Esophagus muscularis mucosa (tissue), 4 donors: ENCODE measurements at places on chromosomes 1 and 21. TPM values are rescaled to one million over a fixed set of nuclear protein-coding genes. Genes with fewer than 3 reads are reported as not detected.

DNA sequence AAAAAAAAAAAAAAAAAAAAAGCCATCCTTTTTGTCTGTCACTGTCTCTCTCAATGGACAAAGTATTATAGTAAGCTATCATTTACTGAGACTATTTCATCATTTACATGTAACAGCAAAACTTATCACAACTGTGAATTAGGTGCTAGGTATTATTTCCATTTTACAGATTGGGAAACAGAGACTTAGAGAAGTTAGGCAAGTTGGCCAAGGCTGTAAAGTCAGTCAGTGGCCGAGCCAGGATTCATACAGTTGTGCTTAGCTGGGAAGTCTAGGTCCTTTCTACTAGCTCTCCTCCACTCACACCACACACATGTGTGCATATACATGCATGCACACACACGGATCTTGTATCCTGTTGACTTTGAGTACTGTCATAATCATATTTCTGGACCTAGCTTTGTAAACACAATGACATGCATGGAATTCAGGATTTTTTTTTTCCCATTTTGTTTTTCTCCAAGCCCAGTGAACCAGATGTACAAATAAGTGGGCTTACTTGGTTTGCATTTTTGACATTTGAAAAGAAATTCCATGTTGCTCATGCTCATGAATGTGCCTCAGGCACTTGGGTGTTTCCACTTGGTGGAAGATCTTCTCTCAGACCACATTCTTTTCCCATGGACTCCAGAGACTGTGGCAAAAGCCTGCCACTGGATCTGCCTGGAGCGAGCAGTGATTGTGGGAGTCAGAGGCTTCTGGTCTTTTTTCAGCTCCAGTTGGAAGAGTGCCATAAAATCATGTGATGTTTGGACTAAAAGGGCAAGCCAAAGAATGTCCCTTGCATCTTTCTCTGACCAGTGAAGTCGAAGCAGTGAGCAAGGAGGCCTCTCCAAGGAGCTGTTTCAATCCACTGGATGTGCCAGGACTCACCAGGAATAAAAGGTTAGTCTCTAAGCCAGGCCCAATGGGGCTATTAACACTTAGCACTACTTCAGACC is 61.7 kb upstream of the DNAJC6 start:
- H3K36me3 ChIP-seq: no peaks in the 10 kb centered on the region
- H3K4me1 ChIP-seq: no peaks in the 10 kb centered on the region
- no peaks in the 10 kb centered on the region for H3K27me3 ChIP-seq
- H3K4me3 ChIP-seq: no peak overlapping the region
- peak; percentile 55 for DNase-seq

DNA sequence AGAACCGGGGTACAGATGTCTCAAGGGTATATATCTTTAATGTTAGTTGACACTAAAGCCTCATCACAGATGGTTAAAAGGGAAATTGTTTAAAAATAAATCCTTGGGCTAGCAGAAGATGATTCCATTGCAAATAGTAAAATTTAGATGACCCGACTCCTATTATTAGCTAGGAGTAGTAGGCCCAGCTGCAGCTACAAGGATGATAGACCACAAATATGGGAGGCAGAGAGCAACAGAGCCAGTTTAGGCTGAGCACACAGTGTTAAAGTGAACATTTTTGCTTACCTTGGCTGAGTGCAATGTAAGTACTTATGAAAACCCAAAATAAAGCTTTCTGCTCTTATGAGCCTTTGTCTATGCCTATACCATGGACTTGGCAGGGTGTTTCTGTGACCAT is 100.5 kb upstream of the COL11A1 start:
- no peaks in the 10 kb centered on the region for H3K4me1 ChIP-seq
- no peak overlapping the region for H3K27ac ChIP-seq
- no peak for DNase-seq
- no peaks in the 10 kb centered on the region for H3K27me3 ChIP-seq

DNA sequence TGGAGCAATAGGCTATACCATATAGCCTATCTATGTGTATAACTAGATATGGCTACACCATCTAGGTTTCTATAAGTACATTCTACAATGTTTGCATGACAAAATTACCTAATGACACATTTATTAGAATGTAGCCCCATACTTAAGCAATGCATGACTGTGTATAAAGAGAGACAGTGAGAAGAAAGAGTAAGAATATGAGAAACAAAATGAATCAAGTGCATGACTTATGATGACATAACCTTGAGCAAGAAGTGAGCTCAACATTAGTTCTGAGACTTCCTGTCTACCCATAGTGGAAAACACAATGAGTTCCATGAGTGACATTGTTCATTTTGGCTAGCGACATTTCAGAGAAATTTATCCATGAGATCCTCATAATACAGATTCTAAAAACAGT is 10.1 kb downstream of the SLC44A5 start:
- peaks cover 3% of the 10 kb centered on the region for H3K27me3 ChIP-seq
- DNase-seq: no peak
- H3K27ac ChIP-seq: no peak overlapping the region
- H3K4me3 ChIP-seq: no peak overlapping the region

- H3K27ac ChIP-seq: no peak overlapping the region
- no peak for DNase-seq
- H3K4me3 ChIP-seq: no peak overlapping the region
- no peaks in the 10 kb centered on the region for H3K27me3 ChIP-seq
Observed at GRCh38 chr1:216090556-216090955, 332.7 kb downstream of the USH2A start.

DNA sequence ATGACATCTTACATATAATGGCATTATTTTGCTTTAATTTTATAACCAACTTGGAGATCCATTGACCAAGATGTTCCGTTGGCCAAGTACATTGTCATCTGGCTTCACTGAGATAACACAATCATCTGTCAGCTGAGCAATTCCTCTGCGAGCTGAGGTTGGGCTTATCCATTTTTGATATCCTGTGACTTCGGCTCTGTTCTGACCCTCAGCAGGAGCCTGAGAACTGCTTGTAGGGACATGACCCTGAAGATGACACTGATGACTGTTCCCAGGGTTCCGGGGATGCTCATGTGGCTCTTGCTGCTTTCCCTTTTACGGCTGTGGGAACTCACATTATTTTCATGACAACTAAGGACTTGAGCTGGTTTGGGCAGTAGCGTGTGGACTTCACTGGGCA is 51.2 kb downstream of the TLR5 start:
- DNase-seq: no peak
- H3K27ac ChIP-seq: no peak overlapping the region
- H3K27me3 ChIP-seq: no peaks in the 10 kb centered on the region
- H3K4me1 ChIP-seq: peaks cover 33% of the 10 kb centered on the region
- H3K36me3 ChIP-seq: no peaks in the 10 kb centered on the region
- H3K4me3 ChIP-seq: no peak overlapping the region

DNA sequence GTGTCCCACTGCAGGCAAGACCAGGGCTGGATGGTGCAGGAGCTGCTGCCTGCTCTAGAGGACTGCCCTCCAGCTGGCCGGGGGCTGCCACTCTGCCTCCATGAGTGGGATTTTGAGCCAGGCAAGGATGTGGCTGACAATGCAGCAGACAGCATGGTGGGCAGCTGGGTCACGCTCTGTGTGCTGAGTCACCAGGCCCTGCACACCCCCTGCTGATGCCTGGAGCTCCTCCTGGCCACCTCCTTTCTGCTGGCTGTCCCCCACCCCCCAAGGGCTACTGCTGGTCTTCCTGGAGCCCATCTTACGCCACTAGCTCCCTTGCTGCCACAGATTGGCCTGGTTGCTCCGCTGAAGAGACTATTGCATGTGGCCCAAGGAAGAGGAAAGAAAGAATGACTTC is 3.9 kb upstream of the ZSCAN20 start:
- no peak overlapping the region for H3K27ac ChIP-seq
- H3K36me3 ChIP-seq: no peaks in the 10 kb centered on the region
- no peak for DNase-seq
- H3K27me3 ChIP-seq: no peaks in the 10 kb centered on the region

DNA sequence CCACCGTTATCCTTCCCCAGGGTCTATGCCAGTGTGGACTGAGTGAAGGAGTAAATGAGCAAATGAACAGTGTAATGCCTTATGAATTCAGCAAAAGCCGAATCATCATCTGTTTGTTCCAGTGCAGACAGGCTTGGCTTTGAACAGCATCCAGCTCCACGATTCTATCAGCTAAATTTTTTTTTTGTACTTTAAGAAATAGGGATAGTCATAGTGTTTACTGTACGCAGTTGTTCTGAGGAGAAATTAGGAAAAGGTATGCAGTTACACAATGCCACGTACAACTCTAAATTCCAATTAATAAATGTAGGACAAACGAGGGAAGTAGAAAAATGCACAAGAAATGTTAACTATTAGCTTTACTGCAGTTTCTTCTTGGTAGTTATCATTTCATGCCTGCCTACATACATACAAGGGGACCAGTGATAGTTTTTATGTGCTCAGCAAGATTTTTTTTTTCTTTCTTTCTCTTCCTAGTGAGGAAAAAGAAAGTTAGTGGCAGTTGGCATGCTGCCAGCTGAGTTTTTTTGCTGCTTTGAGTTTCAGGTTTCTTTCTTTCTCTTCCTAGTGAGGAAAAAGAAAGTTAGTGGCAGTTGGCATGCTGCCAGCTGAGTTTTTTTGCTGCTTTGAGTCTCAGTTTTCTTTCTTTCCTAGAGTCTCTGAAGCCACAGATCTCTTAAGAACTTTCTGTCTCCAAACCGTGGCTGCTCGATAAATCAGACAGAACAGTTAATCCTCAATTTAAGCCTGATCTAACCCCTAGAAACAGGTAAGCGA is at the start of gene IFI44L:
Gene IFI44L, plus strand, starts transcription at position 646 of the 777 bp plus-strand sequence. CDS start 7,468 bp downstream, outside the sequence.
- H3K27ac ChIP-seq: peak within 1 kb of the TSS; percentile 59
- no peaks in the 10 kb centered on the region for H3K27me3 ChIP-seq
- DNase-seq: no peak
- H3K4me1 ChIP-seq: peaks cover 34% of the 10 kb centered on the region

GRCh38 chr1:10935724-10936123 is 76.7 kb upstream of the TARDBP start:
- DNase-seq: no peak
- no peak overlapping the region for H3K4me3 ChIP-seq
- no peaks in the 10 kb centered on the region for H3K36me3 ChIP-seq
- H3K27ac ChIP-seq: no peak overlapping the region
- H3K4me1 ChIP-seq: no peaks in the 10 kb centered on the region

- H3K36me3 ChIP-seq: no peaks in the 10 kb centered on the region
- no peaks in the 10 kb centered on the region for H3K27me3 ChIP-seq
- H3K4me3 ChIP-seq: no peak overlapping the region
- peak overlapping the region; percentile 5 for H3K27ac ChIP-seq
Observed at GRCh38 chr1:116504308-116505156, 66.3 kb downstream of the CD58 start.

GRCh38 chr21:17081193-17081592 is 431.6 kb upstream of the CXADR start:
- no peak overlapping the region for H3K4me3 ChIP-seq
- no peak overlapping the region for H3K27ac ChIP-seq
- DNase-seq: no peak

DNA sequence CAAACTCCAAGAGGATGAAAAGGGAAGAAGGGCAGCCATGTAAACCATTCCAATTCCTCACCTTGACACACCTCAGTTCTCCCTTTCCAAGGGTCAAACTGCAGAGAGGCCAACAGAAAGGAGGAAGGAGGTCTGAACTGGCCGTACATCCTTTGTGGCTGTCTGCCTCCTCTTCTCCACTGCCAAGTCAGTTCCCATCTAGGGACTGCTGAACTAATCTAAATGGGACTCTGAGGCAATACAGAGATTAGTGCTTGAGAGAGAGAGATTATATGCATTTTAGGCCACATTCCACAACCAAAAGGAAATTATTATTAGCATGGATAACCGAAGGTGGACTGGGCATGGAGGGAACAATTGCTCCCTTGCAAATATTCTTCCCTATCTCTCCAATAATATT is 2.7 kb downstream of the ARHGEF11 start:
- no peaks in the 10 kb centered on the region for H3K27me3 ChIP-seq
- H3K4me1 ChIP-seq: peaks cover 66% of the 10 kb centered on the region
- DNase-seq: no peak

DNA sequence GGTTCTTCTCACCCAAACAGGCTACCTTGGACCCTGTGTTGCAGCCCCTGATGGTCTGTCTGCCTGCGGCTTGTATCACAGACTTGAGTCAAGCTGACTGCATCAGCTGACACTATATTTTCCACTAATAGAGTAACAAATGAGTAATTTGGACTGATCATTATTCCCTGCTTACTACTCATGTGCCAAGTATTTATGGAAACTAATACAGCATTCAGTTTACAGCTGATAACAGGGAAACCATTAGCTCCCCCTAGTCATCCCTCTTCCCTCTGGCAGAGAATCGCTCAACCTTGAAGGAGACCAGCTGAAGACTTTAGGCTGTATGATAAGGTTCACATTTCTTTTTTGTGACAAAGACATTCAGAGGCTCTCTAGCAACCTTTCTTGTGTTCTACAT is 116.6 kb upstream of the SYT6 start:
- H3K4me3 ChIP-seq: no peak overlapping the region
- DNase-seq: no peak
- H3K4me1 ChIP-seq: no peaks in the 10 kb centered on the region
- no peak overlapping the region for H3K27ac ChIP-seq
- no peaks in the 10 kb centered on the region for H3K36me3 ChIP-seq

DNA sequence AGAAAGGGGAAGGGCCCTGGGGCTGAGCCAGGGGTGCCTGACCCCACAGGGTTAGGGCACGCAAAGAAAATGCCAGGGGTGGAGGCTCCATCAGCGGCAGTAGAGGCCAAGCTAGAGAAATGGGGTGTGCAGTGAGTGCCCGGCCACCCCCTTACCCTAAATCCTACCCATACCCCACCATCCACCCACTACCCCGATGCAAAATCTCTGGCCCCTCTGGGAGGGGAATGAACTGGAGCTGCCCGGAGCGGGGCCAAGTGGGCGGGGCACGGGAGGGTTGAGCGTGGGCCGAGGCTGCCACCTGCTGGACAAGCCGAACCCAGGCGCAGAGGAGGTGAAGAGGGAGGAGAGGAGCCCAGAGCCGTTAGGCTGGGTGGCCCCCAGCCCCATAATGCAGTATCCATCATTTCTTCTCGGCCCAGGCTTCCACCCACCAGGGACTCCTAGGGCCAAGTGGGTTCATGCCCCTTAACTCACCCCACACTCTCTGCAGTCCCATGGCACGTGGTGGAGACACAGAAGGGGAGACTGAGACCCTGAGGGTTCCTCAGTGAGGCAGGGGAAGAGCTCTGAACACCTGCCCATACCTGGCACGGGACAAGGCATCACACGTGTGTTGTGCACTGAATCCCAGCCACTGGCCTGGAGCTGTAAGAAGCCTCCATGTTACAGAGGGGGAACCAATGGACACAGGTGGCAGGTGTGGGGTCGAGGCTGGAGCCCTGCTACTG is 1.4 kb upstream of the C1QC start:
- no peak overlapping the region for H3K4me3 ChIP-seq
- DNase-seq: peak; percentile 96
- peaks cover 46% of the 10 kb centered on the region for H3K27me3 ChIP-seq
- H3K36me3 ChIP-seq: no peaks in the 10 kb centered on the region
- peaks cover 6% of the 10 kb centered on the region for H3K4me1 ChIP-seq

DNA sequence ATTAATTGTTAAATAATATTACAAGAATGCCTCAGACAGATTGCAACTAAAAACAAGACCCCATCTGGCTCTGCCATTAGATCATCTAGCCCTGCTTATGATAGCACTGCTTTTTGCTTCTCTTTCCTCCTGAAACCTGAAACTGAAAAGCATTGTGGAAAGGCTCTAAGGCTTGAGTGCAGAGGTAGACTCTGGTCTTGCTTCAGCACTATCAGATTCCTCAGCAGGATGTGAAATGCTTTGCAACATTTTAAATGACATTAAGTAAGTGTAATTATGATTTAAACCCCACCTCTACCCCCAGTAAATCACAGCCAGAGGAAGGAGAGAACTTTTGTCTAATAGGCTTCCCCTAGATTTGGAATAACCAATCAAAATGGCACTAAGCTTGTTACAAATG is 32.9 kb downstream of the PHC2 start:
- DNase-seq: no peak
- no peaks in the 10 kb centered on the region for H3K27me3 ChIP-seq
- H3K36me3 ChIP-seq: no peaks in the 10 kb centered on the region
- peaks cover 21% of the 10 kb centered on the region for H3K4me1 ChIP-seq

PDZK1 gene
- total RNA-seq: not detected

CSMD2 gene
- total RNA-seq: 0.26 TPM

CHD5 gene
- total RNA-seq: 7.5 TPM

OXCT2 gene
- total RNA-seq: 0.83 TPM
